Osteoblast (primary cell): ENCODE measurements at places on chromosomes 13 and 19. TPM values are rescaled to one million over a fixed set of nuclear protein-coding genes. Genes with fewer than 3 reads are reported as not detected.

GRCh38 chr13:98595134-98595533 lies 18.2 kb upstream of the STK24 start:
- DNase-seq = no peak
- H3K4me3 ChIP-seq = no peak overlapping the region
- H3K4me1 ChIP-seq = peaks cover 3% of the 10 kb centered on the region
- H3K27me3 ChIP-seq = peaks cover 3% of the 10 kb centered on the region

- H3K4me3 ChIP-seq = no peak overlapping the region
- H3K27me3 ChIP-seq = no peaks in the 10 kb centered on the region
- peaks cover 3% of the 10 kb centered on the region for H3K36me3 ChIP-seq
- no peak for DNase-seq
- H3K27ac ChIP-seq = no peak overlapping the region
Observed at GRCh38 chr13:36875961-36876360, 44.1 kb downstream of the SMAD9 start.

GRCh38 chr19:10102787-10103236 lies 334 bp upstream of the ANGPTL6 start:
- H3K27ac ChIP-seq = no peak overlapping the region
- H3K27me3 ChIP-seq = no peaks in the 10 kb centered on the region
- peak; percentile 36 for DNase-seq
- peaks cover 10% of the 10 kb centered on the region for H3K4me1 ChIP-seq
- H3K36me3 ChIP-seq = peaks cover 3% of the 10 kb centered on the region
- no peak overlapping the region for H3K4me3 ChIP-seq

ALOX5AP gene
- 0.29 TPM in 1 of 2 replicates, not detected in the other for total RNA-seq

ZNF737 gene
- total RNA-seq = 9.8 and 14.7 TPM in 2 replicates

DNA sequence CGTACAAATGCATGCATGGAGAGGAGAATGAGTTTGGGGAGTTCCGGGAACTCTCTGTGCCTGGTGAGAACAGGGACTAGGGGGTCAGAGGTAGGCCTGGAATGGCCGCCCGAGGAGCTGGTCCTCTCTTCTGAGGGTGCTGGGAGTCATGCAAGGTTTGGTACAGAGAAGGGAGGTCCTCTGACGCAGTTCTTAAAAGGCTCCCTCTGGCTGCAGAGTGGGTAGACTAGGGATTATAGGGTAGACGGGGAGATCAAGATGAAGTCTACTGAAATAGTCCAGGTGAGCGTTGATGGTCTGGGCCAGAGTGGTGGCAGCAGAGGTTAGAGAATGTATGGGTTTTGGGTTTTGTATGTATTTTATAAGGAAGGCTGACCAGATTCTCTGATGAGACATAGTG lies 796 bp downstream of the ZNF304 start:
- peaks cover 15% of the 10 kb centered on the region for H3K4me1 ChIP-seq
- DNase-seq = no peak
- H3K4me3 ChIP-seq = peak overlapping the region; percentile 96
- no peaks in the 10 kb centered on the region for H3K27me3 ChIP-seq
- peaks cover 33% of the 10 kb centered on the region for H3K36me3 ChIP-seq

PRSS57 gene
- not detected in 2 replicates for total RNA-seq

DNA sequence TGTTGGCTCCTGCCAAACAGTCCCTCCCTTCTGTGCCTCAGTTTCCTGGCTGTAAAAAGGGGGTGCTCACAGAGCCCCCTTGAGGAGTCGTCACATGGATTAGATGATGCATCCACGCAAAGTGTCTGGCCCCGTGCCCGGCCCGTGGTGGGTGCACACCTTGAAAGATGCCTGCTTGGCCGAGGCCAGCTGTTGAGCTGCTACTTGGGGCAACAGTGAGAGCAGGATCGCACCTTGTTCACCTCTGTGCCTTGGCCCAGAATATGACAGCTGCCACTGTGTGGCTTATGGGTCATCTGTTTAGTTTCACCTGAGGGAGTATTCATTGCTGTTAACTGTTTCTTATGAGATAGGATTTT lies 17.7 kb downstream of the CRTC1 start:
- no peak for DNase-seq
- H3K27me3 ChIP-seq = no peaks in the 10 kb centered on the region
- H3K4me3 ChIP-seq = peak overlapping the region; percentile 73
- no peak overlapping the region for H3K27ac ChIP-seq
- H3K4me1 ChIP-seq = peaks cover 12% of the 10 kb centered on the region
- no peaks in the 10 kb centered on the region for H3K36me3 ChIP-seq

B3GNT8 gene
- total RNA-seq = 0.59 and 0.72 TPM in 2 replicates

GRCh38 chr19:2850256-2850925 lies 9.1 kb downstream of the ZNF555 start:
- H3K4me1 ChIP-seq = no peaks in the 10 kb centered on the region
- DNase-seq = peak; percentile 13
- no peak overlapping the region for H3K4me3 ChIP-seq
- no peaks in the 10 kb centered on the region for H3K27me3 ChIP-seq
- H3K27ac ChIP-seq = no peak overlapping the region

- H3K27me3 ChIP-seq = no peaks in the 10 kb centered on the region
- peak; percentile 79 for DNase-seq
- peaks cover 2% of the 10 kb centered on the region for H3K36me3 ChIP-seq
- no peaks in the 10 kb centered on the region for H3K4me1 ChIP-seq
- H3K4me3 ChIP-seq = no peak overlapping the region
- no peak overlapping the region for H3K27ac ChIP-seq
Observed at GRCh38 chr19:38908911-38909310, 3.1 kb downstream of the CCER2 start.
